Osteocyte (in vitro differentiated cells): ENCODE measurements at places on chromosomes 1 and 21. TPM values are rescaled to one million over a fixed set of nuclear protein-coding genes. Genes with fewer than 3 reads are reported as not detected.

GRCh38 chr1:235025422-235025984 lies 103.1 kb downstream of the TOMM20 start:
- DNase-seq, result no peak

GRCh38 chr1:36512842-36513241 lies 30.1 kb upstream of the CSF3R start:
- DNase-seq, result no peak

DNA sequence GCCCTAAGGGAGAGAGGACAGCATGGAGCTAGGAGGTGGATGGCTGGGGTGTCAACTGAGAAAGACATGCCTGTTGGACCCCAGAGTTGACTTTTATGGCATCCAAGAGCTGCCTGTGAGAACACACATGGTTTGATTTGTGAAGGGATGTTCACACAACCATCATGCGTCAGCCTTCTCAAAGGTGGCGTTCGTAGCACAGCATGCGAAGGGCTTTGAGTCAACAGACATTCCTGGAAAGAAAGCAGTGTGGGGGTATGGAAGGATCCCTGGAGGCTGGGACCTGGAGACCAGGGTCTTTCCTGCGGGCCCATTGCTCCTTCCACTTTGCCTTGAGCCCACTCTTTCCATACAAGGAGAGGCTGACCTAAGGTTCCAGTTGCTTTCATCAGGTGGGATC lies 6.4 kb upstream of the WNT3A start:
- DNase-seq, result no peak

DNA sequence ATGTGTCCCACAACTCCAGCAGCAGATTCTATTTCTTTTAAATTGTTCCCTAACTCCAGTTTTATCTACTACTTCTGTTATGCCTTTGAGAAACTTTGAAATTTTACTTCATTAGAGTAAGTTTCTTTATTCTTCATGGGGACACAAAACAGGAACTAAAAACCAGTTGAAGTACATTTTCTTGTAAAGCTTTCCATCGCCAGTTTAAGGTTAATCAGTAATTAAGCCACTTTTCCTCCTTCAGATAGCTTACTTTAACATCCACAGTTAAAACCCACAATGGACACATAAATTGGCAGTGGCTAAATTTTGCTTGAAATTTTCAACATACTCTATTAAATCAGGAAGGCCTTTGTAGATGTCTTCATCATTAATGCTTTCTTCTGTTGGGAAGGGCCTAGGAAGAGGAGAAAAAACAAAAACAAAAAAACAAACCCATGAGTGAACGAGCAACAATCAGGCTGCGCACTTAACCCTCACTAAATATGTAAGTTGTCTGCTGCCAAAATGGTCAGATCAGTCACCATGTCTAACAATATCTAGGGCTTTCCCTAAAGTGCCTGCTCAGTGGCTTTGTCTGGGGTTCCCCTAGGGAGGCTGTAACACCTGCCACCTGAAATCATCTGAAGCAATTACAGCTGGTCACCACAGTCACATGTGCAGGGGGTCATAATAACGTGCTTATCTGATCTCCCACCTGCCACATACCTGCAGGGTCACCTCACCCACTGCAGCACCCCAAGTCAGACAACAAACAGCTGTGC lies 187.9 kb downstream of the VAV3 start:
- DNase-seq, result no peak

DNA sequence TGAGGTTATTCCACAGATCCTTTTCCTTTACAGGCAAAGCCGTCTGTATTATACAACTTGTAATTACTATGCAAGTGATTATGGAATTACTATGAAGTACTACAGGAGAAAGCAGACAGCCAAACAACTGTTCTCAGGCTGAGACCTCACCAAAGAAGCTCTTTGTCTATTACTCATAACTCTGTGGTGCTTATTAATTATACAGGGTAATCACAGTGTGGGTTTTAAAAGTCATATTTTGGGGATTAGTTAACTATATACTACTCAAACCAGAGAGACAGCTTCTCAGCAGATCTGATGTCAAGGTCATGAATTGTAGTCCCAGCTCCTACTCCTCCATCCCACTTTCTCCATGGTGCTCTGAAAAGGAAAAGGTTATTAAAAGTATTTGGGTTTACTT lies 49.6 kb downstream of the CTTNBP2NL start:
- no peak for DNase-seq

- no peak for DNase-seq
Observed at GRCh38 chr1:84386716-84387479, 11.4 kb upstream of the DNASE2B start.

GRCh38 chr1:84665703-84666317 lies 24.5 kb downstream of the SSX2IP start:
- DNase-seq, result no peak

PTPN22 gene
- not detected in 2 replicates for total RNA-seq

PPIAL4G gene
- not detected in 2 replicates for total RNA-seq

DNA sequence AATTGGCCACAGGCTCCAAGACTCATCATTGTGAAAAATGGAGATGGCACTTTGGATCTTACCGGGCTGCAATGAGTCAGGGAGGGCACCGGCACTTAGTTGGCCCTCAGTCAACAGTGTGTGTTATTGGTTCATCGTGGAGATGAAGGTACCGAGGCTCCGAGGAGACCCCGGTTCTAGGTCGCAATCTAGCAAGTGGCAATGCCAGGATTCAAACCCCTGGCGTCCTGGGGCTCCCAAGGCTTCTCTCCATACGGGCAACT lies 49.0 kb upstream of the ACOT11 start:
- DNase-seq, result no peak

DNA sequence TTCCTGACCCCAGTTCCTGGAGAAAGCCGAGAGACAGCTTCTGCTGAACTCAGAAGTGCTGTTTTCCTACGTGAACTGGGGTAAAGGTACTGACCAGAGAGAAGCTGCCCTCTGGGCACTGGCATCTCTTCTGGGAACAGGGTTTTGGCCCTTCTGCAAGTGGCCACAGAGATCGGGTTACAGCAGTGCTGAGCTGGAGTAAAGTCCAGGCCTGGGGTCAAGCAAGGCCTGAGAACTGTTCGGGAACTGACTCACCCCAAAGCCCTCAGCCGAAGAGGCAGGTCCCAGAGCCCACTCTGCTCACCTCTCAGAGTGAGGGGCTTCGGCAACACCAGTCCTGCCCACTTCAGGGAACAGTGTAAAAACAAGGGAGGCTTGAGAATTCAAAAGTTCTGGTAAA lies 177.2 kb upstream of the RUNX1 start:
- no peak for DNase-seq

- no peak for DNase-seq
Observed at GRCh38 chr1:12436817-12437599, 181.0 kb downstream of the DHRS3 start.

PGLYRP4 gene
- not detected in 2 replicates for total RNA-seq

DNA sequence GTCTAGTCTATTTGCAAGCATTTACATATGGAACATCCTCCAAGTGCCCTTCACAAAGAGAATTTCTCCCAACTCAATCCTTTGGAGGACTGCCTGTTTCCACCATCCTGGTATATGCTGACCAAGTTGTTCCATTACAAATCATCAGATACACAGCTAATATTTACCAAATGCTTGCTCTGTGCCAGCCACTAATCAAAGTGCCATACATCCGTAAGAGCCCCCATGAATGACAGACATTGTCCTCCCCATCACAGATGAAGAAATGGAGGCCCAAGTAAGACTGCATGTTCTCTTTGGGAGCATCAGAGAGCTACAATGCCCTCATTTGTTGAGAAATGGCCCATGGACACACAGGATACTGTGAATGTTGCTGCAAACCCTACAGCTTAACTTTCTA lies 130.0 kb upstream of the BACE2 start:
- DNase-seq, result no peak

- DNase-seq, result no peak
Observed at GRCh38 chr1:182337736-182338571, 53.6 kb downstream of the GLUL start.

- no peak for DNase-seq
Observed at GRCh38 chr1:68907491-68907890, 410.6 kb upstream of the DEPDC1 start.

DNA sequence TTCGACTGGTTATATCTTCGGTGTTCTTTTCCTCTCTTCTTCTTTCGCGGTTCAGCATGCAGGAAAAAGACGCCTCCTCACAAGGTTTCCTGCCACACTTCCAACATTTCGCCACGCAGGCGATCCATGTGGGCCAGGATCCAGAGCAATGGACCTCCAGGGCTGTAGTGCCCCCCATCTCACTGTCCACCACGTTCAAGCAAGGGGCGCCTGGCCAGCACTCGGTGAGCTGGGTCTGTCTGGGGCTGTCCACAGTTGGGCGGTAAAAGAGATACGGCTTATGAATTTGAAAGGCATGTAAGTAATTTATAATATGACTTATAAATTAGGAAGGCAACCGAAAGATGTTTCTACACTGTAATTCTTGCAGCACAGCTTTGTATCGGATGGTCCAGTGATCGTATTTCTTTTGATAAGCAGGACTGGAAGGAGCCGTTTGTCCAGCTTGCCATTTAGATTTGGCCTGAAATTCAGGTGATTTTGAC lies 334 bp downstream of the CTH start:
- no peak for DNase-seq

DNA sequence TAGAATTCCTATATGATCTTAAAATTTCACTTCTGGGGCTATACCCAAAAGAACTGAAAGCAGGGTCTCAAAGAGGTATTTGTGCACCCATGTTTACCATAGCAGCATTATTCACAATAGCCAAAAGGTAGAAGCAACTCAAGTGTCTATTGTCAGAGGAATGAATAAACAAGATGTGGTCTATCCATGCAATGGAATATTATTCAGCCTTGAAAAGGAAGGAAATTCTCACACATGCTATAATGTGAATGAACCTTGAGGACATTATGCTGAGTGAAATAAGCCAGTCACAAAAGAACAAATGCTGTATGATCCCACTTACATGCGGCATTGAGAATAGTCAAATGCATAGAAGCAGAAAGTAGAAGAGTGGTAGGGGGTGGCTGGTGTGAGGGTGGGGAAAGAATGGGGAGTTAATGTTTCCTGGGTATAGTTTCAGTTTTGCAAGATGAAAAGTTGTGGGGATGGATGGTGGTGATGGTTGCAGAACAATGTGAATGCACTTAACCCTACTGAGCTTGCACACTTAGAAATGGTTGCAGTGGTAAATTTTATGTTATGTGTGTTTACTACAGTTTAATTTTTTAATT lies 122.4 kb downstream of the TOMM20 start:
- no peak for DNase-seq

- no peak for DNase-seq
Observed at GRCh38 chr1:67840449-67840848, 7.2 kb upstream of the GNG12 start.

GRCh38 chr1:31013187-31013864 lies 52.2 kb downstream of the PUM1 start:
- no peak for DNase-seq

GRCh38 chr1:35561972-35562680 lies 4.5 kb downstream of the NCDN start:
- DNase-seq, result no peak

- no peak for DNase-seq
Observed at GRCh38 chr1:18644013-18644399, 13.4 kb downstream of the PAX7 start.

- DNase-seq, result peak; percentile 93
Observed at GRCh38 chr1:19918057-19918456, 5.4 kb downstream of the PLA2G2E start.

TRIM67 gene
- total RNA-seq, result 0.32 and 0.39 TPM in 2 replicates

LCE1B gene
- total RNA-seq, result not detected in 2 replicates

DNA sequence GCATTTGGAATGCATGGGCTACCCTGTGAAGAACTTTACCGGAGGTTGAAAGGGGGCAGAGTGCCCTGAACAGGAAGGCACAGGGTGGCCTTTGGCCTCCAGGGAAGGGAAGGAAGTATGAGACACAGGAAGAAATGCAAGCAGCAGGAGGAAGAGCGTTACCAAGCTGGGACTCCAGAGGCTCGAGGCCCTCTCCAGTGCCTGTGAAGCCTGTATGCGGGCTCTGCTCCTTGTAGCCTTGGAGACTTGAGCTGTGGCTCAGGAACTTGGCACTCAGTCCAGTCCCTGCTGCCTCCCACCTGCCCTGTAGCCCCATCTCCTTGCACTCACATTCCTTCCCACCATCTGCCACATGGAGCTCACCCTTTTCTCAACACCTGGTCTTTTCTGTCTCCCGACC lies 33.5 kb upstream of the RNF19B start:
- no peak for DNase-seq

- no peak for DNase-seq
Observed at GRCh38 chr1:2204415-2205190, 10.0 kb upstream of the FAAP20 start.

- no peak for DNase-seq
Observed at GRCh38 chr21:14957836-14958235, 107.0 kb downstream of the NRIP1 start.

AMY1A gene
- not detected in 2 replicates for total RNA-seq

GRCh38 chr1:188715566-188715965 lies 1762.1 kb downstream of the BRINP3 start:
- DNase-seq, result no peak

PTCH2 gene
- 1.4 TPM in 2 replicates for total RNA-seq

DNA sequence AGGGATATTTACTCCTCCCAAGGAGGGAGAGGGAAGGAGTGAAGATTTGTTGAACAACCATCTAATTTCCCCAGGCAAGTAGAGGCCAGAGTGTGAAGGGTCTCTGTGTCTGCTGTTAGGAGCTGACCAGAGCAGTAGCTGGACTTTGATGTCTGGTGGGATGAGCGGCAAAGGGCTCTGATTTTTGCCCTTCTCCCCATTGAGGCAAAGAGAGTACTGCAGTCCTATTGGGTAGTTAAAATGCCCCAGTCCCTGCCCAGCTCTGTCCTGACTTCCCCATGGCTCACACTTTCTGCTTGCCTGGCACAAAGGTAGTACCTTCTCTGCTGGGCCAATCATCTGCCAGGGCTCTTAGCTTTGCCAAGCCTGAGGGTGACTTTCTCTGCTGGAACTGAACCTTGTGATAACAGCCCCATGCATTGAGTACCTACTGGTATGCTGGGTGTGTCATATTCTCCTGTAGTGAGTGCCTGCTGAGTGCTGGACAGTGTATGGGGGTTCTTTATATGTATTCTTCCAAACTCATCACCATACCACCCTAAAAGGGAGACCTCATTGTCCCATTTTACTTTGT lies 64.0 kb upstream of the SELENON start:
- no peak for DNase-seq

DNA sequence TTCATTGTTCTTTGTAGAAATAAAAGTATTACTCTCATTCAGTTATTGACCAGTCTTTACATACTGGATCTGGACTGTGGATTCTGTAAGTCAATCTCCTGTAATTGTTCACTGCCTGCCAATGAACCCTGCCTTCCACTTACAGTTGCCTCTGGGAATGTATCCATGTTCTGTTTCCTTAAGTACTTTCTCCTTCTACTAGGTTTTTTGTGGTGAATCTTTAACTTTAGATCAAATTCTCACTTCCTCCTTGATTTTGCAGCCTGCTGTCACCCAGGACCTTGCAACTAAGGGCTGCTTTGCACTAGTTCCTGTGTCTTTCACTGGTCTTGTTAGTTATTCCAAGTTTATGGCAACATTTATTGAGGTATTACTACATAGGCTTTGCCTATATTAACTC lies 28.2 kb upstream of the ANKRD13C start:
- DNase-seq, result no peak

- DNase-seq, result no peak
Observed at GRCh38 chr1:110053552-110054428, 16.7 kb downstream of the ALX3 start.
